ENCODE measurements at places on chromosomes 5 and 9.

DNA sequence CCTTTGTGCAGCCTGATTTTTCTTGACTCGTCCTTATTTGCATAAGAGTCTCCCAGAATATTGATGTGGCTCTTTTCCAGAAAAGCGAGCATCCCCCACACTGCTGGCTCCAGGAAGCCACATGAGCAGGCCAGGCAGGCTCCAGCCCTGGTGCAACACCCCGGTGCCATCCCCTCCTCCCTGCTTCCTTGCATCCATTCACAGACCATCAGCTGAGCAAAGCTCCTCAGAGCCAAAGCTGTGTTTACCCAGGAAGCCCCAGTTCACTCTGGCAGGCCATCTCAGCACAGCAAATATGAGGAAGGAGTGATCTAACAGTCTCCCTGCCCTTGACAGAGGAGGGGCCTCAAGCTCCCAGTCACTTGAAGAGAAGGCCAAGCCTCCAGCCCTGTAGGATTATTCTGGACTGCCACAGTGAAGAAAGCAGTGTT, 34.4 kb downstream of the INSYN2B start:
- peak; percentile 53 for DNase-seq

DNA sequence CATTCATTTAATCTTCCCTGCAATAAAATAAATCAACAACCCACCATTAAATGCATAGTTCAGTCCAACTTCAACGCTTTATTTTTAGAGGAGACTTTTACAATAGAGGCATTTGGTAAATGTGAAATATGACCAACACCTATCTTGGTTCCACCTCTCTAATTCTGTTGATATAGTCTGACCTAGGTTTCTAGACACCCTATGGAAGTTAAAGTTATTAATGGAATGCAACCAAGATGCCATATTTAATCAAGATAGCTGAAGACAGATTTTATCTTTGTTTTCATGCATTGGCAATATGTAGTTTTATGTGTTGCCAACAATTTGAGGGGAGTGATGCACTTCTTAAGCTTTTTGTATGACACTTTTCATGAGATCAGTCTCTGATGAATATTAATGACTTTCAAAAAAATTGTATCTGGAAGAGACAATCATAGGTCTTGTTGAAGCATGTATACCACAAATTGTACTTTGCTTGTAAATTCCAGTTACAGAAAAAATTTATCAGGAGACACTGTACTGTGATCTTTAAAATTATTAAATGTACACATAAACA, 101.7 kb upstream of the IFNK start:
- no peak for DNase-seq

DNA sequence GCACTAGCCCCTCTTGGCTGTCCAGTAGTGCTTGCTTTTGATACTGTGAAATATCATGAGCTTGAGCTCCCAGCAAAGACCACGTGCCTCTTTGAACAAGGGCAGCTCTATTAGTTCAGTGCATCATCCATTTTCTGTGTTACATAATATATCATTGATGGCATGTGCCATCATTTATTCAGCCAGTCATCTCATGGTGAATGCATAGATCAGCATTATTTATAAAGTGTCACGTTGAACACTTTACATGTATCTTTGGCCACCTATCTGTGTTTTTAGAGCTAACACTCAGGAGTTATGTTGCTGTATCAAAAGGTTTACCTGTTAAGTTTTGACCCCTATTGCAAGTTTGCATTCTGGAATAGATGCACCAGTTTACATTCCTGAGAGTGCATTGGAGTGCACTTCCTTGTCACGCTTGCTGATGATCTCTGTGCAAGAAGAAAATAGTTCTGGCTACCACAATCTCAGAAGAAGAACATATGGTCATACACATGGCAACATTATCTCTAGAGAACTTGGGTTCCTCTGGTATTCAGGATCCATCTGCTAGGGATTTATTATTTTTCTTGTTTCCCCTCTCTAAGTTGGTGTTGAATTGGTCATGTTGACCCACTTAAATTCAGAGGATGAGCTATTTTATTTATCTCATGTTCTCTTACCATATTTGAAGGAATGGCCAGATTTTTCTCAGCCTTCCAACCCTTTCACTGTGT, 120.9 kb downstream of the SH3GL2 start:
- no peak for DNase-seq

GRCh38 chr5:159993194-159993593, 15.7 kb upstream of the TTC1 start:
- no peak for DNase-seq
